Fibroblast of upper back skin (primary cell): ENCODE measurements at places on chromosomes 4 and X.

DNA sequence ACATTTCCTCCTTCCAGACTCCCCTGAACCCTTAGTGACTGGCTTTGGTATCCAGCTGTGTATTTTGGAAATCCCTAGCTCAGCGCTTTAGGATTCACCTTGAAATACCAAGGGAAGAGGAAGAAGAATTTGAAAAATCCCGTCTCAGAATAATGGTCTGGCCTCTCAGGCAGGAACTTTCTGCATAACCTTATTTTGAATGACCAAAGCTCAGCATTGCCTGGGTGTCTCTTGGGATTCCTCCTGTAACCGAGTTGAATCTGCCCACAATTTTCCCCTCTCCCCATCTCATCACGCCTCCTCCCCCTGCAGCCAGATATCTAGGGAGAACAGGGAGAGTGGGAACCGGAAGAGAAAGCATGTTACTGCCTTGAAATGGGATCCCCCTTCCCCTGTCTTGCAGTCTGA, 116.2 kb downstream of the SMIM20 start:
- no peak for DNase-seq

- no peak for DNase-seq
These were observed 540.3 kb downstream of the PCDH18 start for GRCh38 chr4:136992032-136992431.

GRCh38 chrX:10197279-10198210, 40.8 kb downstream of the CLCN4 start:
- peak; percentile 28 for DNase-seq

DNA sequence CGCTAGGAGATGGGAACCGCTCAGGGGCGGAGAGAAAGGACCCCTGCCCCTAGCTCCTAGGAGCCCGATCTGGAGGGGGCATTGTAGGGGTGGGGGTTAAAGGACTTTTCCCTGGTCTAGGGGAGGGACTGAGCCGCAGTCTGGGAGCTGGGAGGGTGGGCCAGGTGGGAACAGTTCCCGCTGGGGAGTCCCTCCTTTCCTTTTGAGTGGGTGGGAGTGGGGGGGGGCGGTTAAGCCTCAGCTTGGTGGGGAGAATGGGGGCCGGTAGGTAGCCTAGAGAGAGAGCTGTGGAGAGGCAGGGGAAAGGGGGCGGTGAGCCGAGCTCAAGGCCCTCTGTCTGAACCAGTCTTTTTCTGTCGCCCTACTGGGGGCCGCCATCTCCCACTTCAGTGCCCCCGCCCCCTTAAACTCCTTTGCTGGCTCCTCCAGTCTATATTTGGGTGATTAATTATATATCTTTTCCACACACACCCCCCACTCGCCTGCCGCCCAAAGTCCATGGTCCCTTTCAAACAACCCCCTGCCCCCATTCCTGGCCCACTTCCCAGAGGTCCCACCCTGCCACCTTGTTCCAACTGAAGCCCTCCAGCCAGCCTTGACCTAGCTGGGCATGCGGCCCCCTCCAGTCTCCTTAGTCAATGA, 822 bp downstream of the ZNF275 start:
- DNase-seq = no peak

GRCh38 chr4:182914357-182914756, 2.8 kb downstream of the DCTD start:
- no peak for DNase-seq

GRCh38 chrX:66553973-66554372, 84.9 kb downstream of the EDA2R start:
- DNase-seq = no peak

DNA sequence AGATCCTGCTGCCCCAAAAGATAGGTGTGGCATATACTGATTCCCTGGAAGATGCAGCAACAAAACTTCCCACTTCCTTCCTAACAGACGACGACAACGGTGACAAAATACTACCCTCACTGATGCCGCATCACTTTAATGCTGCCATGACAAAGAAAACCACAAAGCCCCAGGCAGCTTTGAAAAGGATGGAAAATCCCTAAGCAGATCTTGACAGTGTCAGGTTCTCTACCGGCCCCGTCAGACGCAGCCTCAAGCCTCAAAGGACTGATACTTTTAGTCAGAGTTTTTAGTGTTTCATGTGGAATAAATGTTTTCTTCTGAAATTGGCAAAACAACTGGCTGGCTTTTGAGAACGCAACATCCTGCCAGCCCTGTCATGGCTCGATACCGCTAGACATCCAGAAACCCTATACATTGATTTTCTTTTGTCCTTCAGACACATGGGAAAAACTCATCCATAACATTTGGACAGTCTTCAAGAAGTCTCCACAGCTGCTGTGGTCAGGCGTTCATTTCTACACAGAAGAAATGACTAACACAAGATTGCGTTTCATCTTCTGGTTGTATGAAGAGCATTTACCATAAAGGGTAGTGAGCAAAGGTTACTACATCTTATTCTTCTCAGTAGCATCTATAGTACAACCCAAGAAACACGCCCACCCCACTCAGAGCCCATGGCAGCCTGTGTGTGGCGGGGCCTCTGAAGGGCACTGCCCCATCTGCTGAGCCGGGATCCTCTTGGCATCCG, 60.1 kb downstream of the GATB start:
- DNase-seq = peak; percentile 28

DNA sequence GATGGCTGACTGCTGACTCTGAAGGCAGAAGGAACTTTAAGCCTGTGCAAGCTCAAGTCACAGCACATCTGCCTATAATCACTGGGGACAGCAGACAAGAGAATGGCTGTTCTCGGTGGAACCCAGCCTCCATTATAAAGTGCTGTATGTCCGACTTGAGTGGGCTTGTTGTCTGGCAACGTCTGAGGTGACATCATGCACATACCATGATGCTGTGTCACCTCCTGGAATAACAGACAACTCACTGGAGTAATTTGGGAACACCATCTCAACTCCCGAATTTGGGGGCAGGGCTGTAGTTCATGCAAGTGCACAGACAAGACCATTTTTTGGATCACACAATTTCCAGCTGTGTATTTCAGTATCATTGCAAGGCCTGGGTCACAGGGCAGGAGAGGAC, 59.8 kb upstream of the GPM6B start:
- DNase-seq = peak; percentile 43

- DNase-seq = no peak
These were observed 494.9 kb downstream of the IDS start for GRCh38 chrX:149010013-149010852.

DNA sequence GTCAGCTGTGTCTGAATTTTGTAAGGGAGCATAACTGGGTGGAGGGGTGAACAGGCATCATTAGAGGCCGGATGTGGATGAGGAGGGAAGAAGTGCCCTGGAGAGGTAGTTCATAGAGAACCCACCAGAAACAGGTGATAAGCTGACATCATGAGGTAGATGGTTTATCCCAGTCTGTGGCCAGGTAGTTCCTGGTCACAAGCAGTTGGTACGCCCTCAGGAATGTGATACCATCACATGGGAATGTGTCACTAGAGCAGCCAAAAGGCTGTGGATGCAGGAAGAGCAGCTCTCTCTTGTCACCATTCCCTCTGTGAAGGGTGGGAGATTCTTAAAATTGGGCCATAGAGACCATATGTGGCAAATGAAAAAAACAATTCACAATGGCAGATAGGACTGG, 21.9 kb downstream of the MSN start:
- no peak for DNase-seq

GRCh38 chr4:147855571-147856009, 123.7 kb downstream of the ARHGAP10 start:
- DNase-seq = no peak

GRCh38 chrX:113514906-113515305, 674.3 kb upstream of the AMOT start:
- DNase-seq = no peak

GRCh38 chrX:10098270-10098713, 58.5 kb upstream of the CLCN4 start:
- DNase-seq = peak; percentile 45

DNA sequence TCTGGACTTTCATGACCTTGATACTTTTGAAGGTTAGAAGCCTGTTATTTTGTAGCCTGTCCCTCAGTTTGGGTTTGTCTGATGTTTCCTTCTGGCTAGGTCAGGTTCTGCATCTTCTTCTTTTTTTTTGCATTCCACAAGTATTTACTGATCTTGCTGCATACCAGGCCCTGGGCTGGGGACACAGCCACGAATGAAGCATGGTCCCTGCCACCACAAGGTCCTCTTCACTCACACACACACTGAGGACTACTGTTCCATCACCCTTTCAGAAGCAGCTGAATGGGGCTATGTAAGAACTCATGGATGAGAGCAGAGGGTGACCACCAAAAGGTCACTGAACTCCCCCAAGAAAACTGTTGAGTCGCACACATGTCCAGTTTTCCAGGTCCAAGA, 39.2 kb downstream of the USP11 start:
- no peak for DNase-seq

- DNase-seq = no peak
These were observed 141.0 kb downstream of the PDHA2 start for GRCh38 chr4:95980877-95981360.

DNA sequence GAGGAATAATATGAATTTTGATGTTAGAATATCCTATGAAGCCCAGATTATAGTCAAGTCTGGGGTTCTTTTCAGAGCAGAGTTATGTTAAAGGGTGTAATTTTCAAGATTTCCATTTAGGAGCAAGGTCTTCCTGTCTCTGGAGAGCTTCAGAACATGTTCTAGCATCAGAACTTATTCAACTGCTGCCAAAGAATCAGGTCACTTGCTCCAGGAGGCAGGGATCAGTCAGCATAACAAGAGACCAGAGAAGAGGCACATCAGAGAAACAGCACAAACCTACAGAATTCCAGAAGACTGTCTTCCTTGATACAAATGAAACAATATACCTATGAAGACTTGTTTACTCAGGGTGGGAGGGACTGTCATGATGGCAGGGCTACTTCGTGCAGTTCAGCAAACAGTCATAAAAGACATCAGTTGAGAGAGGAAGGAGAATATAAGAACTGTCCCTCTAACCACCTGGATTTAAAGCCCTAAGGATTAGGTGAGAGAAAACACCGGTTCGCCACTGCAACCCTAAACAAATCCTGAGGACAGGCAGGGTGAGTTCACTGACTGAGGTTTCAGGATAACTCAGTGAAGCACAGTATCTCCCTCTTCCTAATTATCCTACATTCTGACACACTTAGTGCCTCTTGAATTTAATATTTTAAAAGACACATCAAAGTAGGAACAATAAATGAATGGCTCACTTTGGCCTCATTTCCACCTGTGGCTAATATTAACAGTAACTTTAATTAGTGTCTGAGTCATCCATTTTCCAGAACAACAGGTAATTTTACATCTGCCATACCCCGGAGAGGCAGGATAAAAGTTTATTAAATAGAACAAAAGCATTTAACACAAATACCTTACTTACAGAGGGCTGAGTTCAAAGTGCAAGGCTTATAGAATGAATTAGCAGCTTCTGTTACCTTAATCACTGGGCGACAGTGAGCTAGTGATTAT, 93.0 kb downstream of the HDAC8 start:
- no peak for DNase-seq

- DNase-seq = no peak
These were observed 88.1 kb upstream of the WDR44 start for GRCh38 chrX:118257781-118258180.

- no peak for DNase-seq
These were observed 1.0 kb downstream of the CDS1 start for GRCh38 chr4:84583876-84584380.

GRCh38 chrX:68699960-68700746, 52.7 kb downstream of the STARD8 start:
- DNase-seq = peak; percentile 28

DNA sequence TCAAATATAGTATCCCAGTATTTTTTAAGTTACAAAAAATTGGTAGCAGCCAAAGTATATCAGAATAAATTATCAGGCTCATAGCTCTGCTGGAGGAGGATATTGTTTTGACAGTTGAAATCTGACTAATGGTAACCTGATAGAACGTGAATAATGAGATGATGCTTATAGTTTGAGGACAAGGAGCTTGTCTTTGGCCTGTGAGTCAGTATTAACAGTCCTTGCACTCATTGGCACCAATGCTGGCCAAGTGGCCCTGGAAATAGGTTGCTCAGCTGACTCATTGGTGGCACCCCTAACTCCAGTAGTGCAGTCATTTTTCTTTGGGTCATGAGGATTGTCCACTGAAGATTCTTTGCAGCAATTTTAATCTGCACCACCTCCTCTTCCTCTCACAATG, 203.3 kb upstream of the JADE1 start:
- DNase-seq = peak; percentile 50

GRCh38 chr4:106291678-106292077, 24.3 kb downstream of the TBCK start:
- DNase-seq = no peak

DNA sequence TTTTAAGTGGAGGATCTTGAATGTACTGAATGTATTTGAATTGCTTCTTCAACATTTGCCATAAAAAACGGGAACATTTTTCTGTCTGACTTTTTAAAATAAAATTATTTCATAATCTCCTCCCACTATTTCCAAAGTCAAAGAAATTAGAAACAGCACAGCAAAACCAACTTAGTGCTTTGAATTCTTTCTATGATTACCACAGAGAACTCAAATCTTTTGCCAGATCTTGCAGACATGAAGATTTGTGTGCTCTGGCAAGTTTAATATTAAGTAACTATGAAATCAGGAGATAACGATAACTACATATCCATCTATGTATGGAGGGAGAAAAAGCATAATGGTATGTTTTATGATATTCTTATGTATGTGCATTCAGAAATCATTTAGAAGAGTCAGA, 982.2 kb downstream of the PCDH7 start:
- DNase-seq = peak; percentile 45

DNA sequence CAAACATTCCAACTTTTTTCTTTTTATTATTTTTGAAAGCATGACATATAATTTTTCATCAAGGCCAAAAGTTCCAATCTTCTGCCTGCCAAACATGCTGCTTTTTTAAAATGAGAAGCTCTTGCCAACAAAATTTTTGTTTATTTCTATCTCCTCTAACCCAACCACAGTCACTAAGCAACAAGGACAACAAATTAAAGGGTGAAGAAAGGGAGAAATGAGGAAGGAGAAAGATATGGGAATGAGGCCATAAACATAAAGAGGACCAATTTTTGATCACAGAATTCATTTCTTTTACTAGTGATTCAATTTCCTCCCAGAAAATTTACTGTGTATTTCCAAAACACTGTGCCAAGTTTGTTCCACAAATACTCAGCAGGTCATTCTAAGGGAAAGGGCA, 537.0 kb upstream of the DIAPH2 start:
- no peak for DNase-seq
